ENCODE measurements at places on chromosomes 2 and 18.

DNA sequence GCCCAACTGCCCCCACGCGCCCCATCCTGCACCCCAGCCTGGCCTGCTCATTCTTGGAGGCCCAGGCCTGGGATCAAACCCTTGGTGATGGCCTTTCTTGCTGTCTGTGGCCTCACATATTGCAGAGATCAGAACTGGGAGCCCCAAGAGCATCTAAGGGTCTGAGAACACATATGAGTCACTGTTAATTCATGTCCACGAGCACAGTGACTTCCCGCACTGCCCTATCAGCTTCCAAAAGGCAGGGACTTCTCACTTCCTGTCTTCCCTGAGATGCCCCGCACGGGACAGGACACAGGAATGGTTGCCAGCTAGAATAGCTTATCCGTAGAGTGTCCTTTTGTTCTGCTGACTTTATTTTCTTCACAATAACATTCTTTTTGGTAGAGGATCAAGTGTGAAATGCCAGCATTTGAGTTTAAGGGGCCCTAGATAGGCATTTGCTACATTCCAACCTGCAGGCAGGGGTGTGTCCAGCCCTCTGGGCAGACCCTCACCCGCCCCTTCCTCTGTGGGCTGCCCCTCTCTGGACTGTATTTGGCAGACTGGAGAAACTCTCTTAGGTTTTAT is 21.1 kb upstream of the CELF4 start:
- no peak for DNase-seq

DNA sequence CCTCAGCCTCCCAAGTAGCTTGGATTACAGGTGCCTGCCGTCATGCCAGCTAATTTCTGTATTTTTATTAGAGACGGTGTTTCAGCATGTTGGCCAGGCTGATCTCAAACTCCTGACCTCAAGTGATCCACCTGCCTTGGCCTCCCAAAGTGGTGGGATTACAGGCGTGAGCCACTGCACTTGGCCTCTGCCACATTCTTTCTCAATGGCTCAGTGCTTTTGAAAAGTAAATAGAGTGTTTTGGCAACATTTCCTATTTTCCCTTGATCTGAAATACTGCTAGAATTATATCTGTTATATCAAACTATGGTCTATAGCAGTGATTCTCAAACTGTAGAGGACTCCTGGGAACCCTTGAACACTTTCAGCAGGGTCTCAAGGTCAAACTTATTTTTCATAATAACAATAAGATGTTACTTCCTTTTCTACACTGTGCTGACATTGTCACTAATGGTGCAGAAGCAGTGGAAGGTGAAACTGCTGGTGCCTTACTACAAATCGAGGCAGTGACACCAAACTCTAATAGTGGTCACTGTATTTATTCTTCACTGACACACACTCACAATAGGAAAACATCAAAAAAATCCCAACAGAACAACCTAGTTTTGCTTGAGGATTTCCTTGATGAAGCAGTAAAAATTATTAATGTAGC is 10.6 kb downstream of the DAW1 start:
- no peak for DNase-seq

- no peak for DNase-seq
Measured at GRCh38 chr2:222615320-222615719, 40.6 kb downstream of the FARSB start.

DNA sequence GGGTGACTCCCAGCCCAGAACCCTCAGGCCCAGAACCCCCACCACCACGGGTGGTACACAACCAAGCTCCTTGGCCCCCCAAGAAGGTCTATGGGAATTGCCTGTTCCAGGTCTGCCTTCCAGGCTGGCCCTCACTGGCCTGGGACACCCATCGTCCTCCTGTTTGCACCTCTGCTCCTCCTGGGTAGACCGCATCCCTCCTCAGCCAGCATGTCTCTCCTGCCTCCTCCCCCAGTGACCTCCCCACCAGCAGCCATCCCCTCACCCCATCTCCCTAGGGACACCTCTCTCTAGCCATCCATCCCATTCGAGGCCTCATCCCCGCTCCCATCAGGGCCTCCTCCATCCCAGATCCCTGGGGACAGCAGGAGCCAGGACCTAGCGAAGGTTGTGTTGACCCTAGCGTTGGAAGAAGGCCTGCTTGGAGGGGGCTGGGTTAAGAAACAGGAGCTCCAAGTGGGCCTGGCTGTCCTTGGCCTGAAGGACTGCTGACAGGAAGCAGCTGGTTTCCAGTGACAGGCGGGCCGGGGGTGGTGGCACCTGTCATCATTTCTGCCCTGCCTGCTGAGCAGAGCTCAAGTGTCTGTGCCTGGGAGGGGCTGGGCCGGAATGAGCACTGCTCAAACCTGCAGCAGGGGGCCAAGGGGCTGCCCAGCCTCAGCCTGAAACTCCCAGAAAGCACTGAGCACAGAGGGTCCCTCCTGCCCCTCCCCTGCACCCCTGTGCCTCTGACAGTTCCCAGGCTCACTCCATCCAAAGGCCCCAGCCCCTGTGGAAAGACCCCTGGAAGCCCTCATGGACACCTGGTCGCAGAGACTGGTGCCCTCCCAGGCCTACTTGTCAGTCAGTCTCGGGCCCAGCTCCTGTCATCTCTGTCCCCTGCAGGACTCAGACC is 96.0 kb upstream of the OTOS start:
- no peak for DNase-seq

DNA sequence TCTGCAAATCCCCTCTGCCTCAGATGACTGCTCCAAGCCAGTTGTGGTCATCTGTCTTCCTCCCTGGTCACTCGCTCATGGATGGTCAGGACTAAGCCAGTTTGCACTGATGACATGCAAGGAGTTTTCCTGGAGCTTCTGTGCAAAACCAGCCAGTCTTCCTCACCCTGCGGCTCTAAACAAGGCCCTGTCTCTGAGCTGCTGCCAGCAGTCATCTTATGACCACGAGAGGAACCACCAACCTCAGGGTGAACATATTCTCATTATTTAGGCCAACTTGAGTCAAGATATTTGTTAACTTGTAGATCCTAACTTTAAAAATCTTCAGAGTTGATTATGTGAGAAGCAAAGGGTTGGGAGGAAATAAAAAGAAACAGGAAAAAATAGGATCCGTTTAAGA is 119.9 kb upstream of the CAB39 start:
- DNase-seq = no peak

DNA sequence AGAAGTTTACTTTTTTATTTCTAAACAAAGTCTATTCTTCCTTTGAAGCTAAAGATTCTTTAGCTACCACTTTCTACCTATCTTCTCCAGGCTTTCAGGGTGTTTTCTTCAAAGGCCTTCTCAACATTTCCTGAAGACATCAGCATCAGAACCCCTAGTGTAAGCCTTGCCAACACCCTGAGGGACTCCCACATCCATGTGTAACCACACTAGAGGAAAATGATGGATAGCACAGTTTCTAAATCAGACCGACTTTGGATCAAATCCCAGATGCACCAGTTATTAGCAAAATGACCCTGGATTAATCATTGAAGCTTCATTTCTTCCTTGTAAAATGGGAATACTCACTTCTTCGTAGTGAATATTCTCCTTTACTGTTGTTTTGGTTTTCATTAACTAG is 4.7 kb upstream of the TTN start:
- no peak for DNase-seq

DNA sequence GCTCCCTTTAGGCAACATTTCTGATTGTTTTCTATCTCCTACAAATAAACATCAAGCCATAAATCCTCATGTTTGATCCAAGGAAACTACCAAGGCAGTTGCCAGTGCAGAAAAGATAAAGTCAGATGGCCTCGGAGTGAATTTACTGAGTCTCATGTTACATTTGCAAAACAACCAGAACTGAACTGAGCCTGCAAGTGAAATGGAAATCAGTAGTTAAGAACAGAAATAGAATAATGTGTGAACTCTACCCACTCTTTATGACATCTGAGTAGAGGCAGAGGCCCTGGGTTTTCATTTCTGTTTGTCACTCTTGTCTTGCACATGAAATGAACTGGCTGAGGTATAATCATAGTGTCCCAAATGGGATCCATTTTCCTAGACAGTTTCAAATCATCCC is 20.4 kb upstream of the DAPL1 start:
- no peak for DNase-seq

DNA sequence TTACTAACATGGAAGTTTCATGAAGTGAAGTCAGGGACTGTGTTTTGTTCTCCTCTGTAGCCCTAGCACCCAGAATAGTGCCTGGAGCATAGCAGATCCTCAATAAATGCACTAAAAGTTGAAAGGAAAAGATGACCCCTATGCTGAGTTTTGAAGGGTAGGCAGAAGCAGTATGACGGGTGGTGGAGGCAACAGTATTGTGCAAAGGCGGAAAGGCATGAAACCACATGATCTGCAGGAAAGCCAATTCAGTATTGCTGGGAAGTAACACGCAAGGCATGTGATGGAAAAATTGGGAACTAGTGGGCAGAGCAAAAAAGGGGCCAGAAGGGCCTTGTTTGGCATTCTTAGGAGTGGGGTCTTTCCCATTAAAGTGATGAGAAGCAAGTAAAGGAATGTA is 23.1 kb downstream of the DTNB start:
- DNase-seq = no peak

- no peak for DNase-seq
Measured at GRCh38 chr2:217928324-217929181, 74.2 kb downstream of the TNS1 start.

GRCh38 chr2:207530160-207531031 is 634 bp downstream of the CREB1 start:
- peak; percentile 65 for DNase-seq

DNA sequence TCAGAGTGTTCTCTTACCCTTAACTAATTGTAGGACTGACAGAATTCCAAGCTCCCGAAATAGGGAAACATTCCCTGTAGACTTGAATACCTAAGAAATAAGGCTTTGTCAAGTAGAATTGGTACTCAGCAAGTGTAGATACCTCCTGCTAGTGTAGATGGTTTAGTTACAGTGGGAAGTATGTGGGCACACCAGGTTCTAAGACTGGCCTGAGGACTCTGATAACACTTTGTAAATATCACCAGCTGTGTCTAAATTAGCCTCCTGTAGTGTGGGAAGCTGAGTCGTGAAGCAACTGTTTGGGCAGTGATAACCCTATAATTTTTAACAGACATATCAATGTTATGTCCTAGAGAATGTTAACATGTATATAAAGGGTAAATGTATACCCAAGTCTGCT is 304.5 kb downstream of the SLC8A1 start:
- no peak for DNase-seq

GRCh38 chr2:31402388-31402787 is 12.2 kb downstream of the XDH start:
- DNase-seq = no peak

GRCh38 chr18:56747032-56747658 is 96.0 kb downstream of the WDR7 start:
- no peak for DNase-seq

DNA sequence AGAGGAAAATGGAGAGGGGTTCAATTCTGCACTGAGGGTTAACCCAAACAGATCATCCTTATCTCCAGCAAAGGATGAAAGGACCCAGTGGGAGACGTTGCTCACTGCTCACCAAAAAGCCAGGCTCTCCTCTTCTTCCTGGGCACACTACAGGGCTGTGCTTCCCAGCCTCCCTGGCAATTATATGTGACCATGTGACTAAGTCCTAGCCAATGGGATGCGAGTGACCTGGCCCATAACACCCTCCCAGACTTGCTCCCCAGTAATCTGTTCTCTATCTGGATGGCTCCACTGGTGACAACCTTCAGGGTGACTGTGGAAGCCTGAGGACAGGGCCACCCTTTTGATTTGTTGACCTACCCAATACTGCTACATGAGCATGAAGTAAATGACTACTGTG is 10.9 kb upstream of the PRKCE start:
- no peak for DNase-seq

- no peak for DNase-seq
Measured at GRCh38 chr18:14921031-14921430, 173.1 kb downstream of the ANKRD30B start.

DNA sequence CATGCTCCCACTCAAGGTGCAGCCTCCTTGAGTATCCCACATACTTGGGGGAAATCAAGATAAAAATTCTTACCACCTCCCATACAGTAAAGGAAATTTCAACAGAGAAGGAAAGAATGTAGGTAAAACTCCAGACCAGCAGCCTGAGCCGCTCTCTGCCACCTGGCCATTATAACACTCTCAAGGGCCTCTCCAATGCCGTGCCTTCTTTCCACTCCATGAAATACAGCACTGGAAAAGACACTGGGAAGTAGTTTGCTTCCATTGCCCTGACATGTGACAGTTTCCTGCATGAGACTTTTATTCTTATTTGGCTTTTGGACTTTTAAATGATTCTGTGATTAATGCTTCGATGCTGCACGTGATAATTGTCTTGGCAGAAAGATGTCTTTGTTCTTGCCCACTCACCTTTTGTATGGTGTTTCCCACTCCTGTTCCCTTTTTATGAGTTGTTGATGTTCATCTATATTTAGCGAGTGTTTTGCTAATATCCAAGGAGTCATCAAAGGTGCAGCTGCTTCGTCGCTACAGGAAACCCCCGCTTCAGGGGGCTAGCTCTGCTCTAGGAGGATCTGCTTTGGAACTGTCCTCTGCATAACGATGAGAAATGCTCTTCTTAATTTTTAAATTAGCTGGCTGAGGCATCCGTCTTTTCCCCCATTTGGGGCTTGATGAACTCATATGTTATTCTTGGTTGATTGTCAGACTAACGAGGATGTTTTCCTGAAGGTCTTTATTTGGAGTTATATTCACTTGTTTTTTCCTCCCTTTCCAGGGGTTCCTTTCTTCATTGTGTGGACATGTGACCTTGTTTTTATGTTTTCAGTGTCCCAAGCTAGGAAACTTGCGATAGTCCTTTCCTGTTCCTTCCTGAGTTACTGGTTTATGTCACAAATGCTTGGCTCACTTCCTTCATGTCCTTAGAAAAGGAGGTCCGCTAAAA is 179.4 kb downstream of the TXNL1 start:
- DNase-seq = no peak

DNA sequence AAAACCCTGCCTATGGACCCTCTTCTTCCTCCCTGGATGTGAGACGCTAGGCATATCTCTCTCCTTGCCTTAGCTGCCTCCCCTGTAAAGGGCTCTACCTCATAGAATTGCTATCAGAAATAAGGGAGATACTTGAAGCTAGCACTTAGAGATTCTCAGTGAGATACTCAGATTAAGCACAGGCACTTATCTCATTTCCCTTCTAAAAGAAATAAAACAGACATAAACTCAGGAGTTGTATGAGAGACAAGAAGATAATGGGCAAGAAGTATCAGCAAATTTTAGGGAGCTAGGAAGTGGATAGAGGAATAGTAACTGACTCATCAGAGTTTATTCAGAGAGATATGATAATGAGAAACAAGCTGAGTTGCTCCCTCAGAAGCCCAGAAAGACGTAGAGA is 131.0 kb downstream of the SP3 start:
- no peak for DNase-seq

- no peak for DNase-seq
Measured at GRCh38 chr18:26071725-26072124, 18.7 kb downstream of the SS18 start.

DNA sequence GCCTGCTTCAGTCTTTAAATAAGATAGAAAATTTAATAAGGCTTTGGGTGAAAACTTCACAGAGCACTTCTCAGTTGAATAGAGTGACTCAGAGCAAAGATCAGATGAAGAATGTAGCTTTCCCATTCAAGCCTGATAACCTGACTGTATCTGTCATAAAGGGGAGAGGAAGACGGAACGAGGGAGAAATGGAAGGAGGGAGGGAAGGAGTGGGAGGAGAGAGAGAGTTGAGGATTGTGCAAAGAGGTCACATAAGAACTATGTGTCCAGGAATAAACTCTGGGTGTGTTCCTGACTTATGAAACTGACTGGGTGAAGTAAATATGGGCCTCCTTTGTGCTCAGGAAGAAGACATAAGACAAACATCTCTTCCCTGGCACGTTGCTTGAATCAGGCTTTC is 385.5 kb downstream of the LPIN1 start:
- no peak for DNase-seq
